ENCODE measurements at places on chromosomes 3 and 15.
A peak's percentile ranks its signal among the peaks of the same experiment; 100 is the strongest.

- no peak for DNase-seq
Observed at GRCh38 chr15:25787855-25788520, 75.1 kb downstream of the ATP10A start.

- DNase-seq: peak; percentile 58
Observed at GRCh38 chr15:52466134-52466701, 62.5 kb downstream of the MYO5A start.

DNA sequence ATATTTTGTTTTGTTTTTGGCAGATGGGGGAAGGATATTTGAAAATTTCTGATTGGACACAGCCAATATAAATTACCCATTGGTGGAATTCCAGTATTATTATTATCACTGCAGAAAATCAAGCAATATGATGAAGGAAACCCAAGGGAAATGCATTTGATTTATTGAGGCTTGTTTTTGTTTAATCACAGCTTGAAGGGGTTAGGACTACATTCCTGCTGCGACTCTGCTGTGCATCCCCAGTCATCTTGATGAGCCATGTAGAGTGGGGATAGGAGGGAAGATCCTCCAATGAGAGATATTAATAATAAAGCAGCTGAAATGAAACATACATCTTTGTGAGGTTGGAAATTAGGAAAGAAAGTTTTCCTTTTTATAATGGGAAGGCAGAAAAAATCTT is 208.6 kb downstream of the GAP43 start:
- DNase-seq: no peak

DNA sequence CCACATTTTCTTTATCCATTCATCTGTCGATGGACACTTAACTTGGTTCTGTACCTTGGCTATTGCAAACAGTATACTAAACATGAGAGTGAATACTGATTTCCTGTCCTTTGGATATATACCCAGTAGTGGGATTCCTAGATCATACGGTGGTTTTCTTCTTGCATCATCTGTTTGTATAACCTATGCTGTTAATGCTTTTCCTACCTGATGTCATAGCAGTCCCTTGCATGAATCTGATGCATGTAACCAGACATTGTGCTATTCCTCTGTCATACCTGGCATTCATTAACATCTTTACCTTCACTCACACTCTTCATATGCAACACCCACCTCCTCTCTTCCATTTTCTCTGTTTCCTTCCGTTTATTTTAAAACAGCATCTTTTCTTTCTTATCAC is 185.2 kb downstream of the KLHL25 start:
- DNase-seq: no peak

DNA sequence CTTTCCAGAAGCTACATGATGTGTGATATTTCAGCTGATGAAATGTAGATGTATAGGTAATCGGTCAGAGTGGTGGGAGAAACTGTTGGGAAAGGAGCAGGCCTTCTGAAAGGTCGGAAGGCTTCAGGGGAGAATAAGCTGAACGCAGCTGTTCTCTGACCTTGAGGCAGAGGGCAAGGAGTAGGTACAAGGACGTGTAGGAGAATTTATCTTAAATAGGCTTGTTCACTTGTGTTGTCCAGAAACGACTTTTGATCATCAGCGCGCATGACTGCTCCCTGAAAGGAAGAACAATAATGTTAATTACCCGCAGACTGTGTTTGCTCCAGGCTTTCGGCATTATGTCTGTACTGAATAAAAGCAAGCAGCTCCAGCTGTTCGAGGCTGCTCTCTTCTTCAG is 39.6 kb downstream of the GPR160 start:
- DNase-seq: no peak

DNA sequence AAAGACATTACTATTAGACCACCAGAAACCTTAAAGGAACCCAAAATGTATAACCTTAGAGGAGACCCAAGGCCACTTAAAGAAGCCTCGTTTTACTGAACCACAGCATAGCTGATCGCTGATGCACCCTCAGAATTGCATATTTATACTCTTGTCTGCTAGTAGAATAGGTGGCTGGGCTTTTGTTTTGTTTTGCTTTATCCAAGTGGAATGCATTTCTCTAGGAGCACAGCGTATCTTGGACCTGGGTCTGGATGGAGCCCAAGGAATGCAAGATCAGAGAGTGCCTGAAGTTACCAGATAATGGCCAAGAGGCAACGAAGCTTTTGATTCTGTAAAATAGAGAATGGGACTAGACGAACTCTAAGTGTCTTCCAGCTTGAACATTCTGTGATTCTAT is 129.2 kb upstream of the COL8A1 start:
- DNase-seq: no peak

DNA sequence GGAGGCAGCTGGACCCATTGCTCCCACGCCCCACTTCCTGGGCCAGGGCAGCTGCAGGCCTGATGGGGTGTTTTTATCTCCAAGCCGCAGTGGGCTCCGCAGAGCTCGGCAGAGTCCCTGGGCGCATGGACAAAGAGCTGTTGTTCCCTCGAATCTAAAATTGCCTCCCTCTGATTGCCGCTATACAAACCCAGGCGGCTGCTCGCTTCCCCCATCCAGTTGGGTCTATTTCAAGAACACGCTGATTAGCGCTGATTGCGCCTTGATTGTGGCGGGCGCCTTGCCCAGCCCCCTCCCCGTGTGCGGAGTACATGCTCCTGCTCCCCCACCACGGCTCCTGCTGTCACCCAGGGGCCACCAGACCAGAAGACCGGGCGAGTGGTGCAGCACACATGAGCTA is 43.4 kb upstream of the SLC6A1 start:
- DNase-seq: no peak

- no peak for DNase-seq
Observed at GRCh38 chr3:70614111-70614510, 301.7 kb upstream of the MDFIC2 start.

DNA sequence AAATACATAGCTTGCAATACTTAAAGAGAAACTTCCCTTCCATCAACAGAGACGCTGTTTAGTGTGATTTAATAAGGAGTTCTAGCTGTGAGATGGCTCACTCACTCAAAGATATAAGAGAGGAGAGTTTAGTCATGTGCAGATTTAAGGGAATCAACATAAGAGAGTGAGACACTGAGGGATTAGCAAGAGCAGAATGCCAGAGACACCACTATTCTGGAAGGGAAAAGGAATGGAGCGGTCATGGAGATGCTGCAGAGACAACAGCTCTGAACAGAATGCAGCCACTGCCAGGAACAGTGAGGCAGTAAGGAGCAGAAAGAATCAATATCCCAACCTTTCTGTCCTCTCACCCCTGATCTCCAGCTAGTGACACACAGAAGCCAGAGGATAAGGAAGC is 248.8 kb downstream of the MBNL1 start:
- DNase-seq: no peak

GRCh38 chr3:132522353-132522752 is 74.7 kb upstream of the ACKR4 start:
- DNase-seq: no peak

GRCh38 chr3:178491751-178492150 is 44.5 kb upstream of the KCNMB2 start:
- DNase-seq: no peak

DNA sequence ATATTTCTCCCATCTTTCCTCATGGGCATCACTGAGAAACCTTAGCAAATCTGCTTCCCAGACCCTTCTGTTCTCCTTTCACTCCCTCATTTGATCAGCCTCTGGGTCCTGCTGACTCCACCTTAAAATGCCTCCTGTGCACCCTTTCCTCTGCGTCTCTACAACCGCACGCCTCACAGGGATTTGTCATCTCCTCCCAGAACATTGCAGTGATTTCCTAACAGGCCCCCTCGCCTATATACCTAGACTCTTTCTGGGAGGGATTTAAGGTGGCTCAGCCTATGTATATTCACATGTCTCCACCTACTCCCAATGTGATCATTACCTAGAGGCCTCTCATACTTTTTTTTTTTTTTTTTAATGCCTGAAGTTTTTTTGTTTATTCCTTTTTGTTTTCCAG is 69.2 kb downstream of the LIPC start:
- no peak for DNase-seq

DNA sequence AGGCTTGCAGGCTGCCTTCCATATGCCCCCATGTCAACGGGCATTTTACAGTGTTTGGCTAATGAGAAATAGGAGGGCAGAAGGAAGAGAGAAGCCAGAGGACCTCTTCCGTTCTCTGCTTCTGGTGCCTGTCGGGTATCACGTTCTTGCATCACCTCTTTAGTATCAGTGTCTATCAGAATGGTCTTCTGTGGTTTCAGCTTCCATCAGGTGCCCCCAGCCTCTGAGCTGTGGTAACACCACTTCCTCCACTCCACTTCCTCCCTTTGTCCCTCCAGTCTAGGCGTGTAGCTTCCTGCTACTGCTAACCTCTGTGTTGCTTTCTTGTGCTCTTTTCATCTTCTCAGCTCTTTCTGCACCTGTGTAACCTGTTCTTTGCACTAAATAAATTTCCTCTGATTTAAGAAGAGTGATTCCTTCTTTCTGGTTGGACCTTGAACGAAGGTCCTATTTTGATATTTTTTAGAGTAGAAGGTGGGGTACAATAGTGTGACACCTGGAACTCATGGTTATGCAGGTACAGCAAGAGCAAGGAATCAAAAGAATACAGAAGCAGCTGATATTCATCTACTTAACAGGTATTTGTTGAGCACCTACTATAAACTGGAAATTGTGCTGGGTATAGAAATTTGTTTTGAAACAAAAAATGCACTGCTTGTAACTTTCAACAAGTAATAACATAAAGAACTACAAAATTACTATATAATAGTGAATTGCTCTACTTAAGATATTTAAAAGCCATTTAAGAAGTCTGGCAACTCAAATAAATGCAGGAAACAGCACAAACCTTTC is 27.4 kb upstream of the FOXB1 start:
- DNase-seq: no peak

- DNase-seq: no peak
Observed at GRCh38 chr3:101667331-101667730, 9.6 kb downstream of the ZBTB11 start.

- DNase-seq: no peak
Observed at GRCh38 chr3:60146121-60146520, 1096.3 kb upstream of the CFAP20DC start.

- no peak for DNase-seq
Observed at GRCh38 chr15:84772467-84772866, 24.1 kb downstream of the ZNF592 start.

GRCh38 chr3:124793054-124793739 is 62.9 kb downstream of the UMPS start:
- no peak for DNase-seq

DNA sequence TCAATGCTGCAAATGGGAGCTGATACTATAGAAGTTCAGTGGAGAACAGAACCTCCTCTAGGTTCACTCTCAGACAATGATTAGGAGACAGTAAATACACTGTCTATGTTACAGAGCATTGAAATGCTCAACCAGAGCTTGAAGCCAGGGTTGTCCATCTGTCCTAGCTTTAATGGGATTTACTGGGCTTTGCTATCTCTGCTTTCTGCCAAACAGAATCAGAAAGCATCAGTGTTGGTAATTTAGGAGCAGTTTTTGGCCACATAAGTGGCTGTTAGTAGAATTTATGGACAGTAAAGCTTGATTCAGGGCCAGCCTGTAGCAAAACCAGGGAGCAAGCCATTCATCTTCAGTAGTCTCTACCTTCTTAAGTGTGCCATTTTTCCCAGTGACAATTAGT is 396.3 kb downstream of the LSAMP start:
- no peak for DNase-seq

- DNase-seq: no peak
Observed at GRCh38 chr15:95127356-95127755, 896.0 kb downstream of the MCTP2 start.

GRCh38 chr3:155388417-155388816 is 94.9 kb upstream of the STRIT1 start:
- no peak for DNase-seq

DNA sequence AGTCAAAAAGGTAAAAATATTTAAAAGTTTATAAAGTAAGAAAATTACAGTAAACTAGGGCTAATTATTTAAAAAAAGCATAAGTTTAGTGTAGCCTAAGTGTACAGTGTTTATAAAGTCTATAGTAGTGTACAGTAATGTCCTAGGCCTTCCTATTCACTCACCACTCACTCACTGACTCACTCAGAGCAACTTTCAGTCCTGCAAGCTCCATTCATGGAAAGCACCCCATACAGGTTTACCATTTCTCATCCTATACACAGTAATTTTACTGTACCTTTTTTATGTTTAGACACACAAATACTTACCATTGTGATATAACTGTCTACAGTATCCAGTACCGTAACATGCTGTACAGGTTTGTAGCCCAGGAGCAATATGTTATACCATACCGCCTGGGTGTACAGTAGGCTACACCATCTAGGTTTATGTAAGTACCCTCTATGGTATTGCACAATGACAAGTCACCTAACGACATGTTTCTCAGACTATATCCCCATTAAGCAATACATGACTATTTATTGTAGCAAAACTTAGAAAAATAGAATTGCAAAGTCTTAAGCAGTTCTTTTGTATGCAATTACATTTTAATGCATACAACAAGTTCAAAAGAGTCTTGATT is 19.5 kb downstream of the AVEN start:
- DNase-seq: no peak

- DNase-seq: no peak
Observed at GRCh38 chr3:155326901-155327300, 33.4 kb upstream of the STRIT1 start.

GRCh38 chr3:110352841-110353604 is 718.6 kb upstream of the NECTIN3 start:
- DNase-seq: no peak

- no peak for DNase-seq
Observed at GRCh38 chr15:93894438-93895036, 336.8 kb upstream of the MCTP2 start.

- DNase-seq: no peak
Observed at GRCh38 chr3:71517271-71517791, 66.2 kb downstream of the FOXP1 start.

GRCh38 chr15:88480981-88481380 is 13.5 kb downstream of the MRPS11 start:
- no peak for DNase-seq

GRCh38 chr3:5499404-5499803 is 311.9 kb downstream of the EDEM1 start:
- DNase-seq: no peak

Measured in stimulated activated CD4-positive, alpha-beta T cell treated with anti-CD3 and anti-CD28 coated beads, TNF-alpha, amount 100 ng/mL, for 24 hours (primary cell).